ENCODE measurements at places on chromosomes 16 and 17.

DNA sequence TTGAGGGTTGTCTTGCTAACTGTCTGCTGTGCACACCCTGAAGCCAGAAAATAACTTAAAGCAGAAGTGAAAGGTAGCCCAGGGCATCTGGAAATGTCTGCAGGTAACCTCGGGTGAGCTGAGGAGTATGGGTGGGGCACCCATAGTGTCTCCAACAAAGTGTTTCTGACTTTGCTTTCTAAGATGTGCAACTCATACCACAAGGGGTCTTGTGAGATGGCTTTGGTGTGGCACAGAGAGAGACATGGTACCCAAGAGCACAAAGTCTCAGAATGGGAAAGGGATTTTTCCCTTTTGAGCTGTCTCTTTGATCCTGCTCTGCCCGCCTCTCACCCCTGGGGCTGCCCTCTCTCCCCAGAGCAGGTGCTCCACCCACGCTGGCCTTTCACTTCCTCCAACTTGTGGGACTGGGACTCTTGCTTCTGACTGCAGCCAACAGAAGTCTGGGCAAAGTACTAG lies 6.9 kb downstream of the CHD9 start:
- no peak for DNase-seq

- DNase-seq, result no peak
Observed at GRCh38 chr17:56602292-56603130, 9.0 kb downstream of the NOG start.

- no peak for DNase-seq
Observed at GRCh38 chr16:67150047-67150832, 558 bp downstream of the B3GNT9 start.

DNA sequence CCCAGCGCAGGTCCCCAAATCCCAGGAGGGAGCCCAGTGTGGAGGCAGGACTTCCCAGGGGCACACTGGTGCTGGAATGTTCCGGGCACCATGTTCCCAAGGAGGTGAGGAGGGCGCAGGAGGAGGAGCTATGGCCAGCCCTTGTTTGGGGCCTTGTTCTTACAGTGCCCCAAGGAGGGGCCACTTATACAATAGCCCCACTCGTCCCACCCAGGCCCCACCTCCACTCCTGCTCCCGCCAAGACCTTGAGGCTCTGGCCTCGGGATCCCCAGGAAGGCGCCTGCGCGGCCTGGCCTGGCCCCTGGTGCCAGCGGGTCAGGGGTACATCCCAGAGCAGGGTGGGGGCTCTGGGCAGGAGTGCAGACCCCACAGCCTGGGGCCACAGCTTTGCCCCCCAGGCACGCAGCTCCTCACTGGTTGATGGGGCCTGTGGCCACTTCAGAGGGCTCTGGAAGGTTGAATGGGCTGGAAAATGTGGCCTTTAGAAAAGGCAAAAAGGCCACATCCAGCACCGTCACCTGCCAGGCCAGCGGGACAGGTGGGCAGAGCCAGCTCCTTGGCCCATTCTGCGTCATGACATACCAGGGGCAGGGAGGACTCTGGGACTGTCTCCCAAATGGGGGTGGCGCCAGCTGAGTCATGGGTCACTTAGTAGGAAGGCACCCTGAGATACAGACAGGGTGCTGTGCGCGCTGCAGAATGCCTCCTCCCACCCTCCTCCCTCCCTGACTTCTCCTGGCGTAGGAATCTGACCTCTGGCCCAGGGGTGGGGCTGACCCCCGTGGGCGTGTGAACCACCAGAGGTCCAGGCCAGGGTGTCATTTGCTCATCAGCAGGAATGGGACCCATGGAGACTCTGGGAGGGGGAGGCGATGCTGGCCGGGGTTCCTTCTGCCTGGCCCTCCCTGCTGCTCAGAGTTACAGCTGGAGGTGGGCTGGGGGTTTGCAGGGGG lies 32.3 kb upstream of the PVALEF start:
- no peak for DNase-seq

GRCh38 chr16:65545413-65545956 lies 423.6 kb upstream of the CDH11 start:
- no peak for DNase-seq

DNA sequence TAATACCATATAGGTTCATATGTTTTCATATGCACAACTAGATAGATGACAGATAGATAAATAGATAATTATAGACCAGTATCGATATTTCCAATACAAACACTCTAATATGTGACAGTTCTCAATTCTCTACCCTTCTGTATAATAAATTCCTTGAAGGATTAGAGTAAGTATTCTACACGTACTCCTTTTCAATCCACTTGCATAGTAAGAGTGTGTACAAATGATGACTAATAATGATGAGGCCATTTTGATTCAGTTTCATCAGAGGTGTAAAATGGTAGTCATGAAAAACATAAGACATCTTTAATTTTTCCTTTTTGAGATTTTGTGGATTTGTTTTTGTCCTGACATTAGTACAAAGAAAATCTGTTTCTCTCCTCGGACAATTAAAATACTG lies 188.3 kb upstream of the WSB1 start:
- no peak for DNase-seq

- no peak for DNase-seq
Observed at GRCh38 chr16:6827267-6827666, 505.4 kb upstream of the RBFOX1 start.

DNA sequence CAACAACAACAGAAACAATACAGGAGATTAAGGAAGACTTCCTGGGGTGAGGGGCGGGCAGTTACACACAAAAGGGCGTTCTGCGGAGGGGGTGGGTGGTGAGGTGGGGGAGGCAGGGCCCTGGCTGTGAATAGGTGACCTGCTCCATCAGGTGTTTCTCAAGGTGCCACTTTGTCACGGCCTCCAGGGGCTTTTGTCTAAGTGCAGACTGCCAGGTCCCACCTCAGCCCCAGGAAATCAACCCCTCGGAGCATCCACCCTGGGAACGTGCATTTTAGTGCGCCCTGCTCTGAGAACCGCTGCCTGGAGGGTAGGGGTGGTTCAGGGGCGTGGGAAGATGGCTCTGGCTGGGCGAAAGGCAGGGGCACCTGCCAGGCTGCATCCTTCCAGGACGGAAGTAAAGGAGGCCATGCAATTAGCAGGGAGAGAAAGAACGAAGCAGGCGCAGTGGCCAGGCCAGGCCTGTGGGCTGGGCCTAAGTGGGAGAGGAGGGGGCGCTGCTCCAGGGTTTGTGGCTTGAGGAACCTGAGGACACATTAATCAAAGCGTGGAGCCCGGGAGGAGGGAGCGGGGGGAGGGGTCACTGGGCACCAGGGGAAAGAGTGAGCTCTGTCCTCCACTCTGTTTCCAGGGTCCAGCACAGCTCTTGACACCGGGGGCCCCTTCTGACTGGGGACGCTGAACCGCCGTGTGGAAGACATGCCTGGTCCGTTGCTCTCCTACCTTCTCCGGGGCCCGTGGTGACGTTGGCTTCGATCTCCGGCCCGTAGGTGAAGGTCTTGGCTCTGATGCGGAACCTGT lies 49.4 kb upstream of the CDC42EP4 start:
- DNase-seq, result no peak

DNA sequence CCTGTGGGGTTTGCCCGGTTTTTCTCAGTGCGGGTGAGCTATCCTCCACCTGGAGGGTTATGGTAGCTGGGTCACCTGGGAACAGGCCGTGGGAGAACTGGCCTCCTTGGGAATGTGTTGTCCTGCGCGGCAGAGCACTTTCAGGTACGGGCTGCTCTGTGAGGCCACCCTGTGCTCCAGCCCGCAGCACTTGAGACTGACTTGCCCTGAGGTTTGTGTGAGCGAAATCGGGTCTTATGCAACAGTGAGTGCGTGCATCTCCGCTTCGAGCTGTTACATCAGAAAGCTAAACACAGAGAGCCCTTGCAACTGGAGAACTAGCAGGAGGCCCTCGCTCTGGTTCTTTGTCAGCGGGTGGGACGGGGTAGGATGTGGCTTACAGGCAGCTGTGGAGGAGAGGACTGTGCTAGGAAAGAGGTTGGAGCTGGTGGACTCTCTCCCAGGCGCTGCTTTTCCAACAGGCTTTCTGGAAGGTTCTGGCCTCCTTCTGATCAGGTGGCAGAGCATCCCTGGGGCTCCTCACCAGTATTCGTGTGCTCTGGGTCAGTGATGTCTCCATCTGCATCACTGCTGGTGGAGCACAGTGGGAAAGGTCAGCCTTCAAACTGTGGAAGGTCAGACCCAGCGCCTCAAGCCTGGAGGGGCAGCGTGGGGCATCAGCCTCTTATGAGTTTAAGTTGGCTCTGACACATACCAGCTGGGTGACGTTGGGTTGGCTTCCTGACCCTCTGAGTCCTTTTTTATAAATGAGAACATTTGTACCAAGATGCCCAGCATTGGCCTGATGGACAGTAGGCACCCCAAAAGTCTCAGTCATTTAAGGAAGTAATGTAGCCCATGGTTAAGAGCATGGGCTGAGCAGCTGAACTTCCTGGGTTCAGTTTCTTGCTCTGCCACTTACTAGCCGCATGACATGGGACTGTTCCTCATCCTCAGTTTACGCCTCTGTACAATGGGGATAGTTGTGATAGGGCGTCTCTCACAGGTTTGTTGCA lies 76.3 kb downstream of the KSR1 start:
- no peak for DNase-seq

GRCh38 chr16:7731141-7731540 lies 398.5 kb downstream of the RBFOX1 start:
- DNase-seq, result no peak

DNA sequence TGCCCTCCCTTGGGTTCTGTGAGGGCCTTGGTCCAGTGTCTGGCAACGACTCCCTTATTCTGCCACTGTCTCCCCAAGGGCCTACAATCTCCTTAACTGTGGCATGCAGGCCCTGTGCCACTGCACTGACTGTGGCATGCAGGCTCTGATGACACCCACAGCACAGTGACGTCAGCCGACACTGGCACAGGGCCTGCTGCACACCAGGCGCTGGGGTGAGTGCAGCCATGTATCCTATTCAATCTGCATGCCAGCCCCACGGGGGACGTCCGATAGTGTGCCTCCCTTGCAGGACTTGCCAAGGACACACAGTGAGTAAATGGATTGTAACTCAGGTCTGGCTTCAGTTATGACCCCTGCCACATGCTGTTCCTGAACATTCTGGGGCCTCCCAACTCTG lies 39.8 kb upstream of the RASD1 start:
- no peak for DNase-seq

DNA sequence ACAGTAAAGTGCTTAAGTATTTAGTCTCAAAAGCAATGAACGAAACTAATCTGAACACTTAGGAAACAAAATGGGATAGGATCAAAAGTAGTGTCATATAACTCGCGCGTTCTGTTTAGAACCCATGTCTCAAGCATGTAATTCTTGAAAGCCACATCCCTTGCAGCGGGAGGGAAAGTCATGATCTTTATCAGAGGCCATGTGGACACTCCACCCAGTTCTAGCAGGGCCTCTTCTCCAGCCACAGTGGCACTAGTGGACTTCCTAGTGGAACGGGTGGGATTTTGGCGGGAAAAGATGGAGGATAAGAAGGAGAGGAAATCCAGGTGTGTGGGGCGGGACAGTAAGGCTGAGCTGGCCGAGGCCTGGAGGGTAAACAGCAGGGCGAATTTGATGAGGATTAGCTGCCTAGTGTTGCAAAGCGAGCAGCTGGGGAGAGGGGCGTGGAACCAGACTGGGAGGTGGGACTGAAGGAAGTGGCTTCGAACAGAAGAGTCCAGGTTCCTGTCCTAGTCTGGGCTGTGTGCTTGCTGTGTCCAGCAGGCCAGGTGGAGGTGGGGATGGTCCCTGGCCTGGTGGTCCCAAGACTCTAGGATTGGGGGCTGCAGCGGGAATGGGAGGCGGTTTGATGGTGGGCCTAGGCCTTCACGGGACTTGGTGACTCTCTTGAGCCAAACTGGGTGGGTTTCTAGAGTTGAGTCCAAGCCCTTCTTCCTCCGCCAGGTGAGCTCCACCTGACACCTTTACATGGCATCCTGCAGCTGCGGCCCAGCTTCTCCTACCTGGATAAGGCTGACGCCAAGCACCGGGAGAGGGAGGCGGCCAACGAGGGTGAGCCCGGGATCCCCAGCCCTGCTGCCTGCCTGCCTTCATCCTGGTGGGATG lies 15.9 kb downstream of the POLR3E start:
- DNase-seq, result no peak

DNA sequence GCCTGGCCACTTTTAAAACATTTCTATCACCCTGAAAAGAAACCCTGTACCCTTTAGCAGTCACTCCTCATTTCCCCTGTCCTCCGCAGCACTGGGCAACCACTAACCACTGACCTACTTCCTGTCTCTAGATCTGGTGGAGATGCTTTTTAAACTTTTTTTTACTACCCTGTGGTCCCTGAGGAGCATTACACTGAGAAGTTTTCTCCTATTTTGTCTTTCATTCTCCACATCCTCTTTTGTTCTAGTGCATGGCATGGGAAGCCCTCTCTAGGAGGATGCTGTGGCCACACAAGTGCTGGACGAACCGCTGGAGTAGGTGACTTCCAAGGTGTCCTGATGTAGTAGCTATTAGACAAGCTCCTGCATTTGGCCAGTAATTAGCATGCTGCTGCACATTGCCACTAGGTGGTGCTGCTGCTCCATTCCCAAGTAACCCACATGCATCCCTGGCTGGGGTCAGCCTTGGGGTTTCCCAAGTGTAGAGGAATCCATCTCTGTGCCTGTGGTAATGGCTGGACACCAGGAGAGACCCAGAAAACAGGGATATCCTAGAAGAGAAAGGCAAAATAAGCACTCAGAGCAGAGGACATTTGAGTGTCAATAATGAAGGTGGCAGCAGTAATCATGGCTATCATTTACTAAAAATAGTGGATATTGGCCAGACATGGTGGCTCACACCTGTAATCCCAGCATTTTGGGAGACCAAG lies 143.8 kb upstream of the CRHR1 start:
- DNase-seq, result peak; percentile 48

DNA sequence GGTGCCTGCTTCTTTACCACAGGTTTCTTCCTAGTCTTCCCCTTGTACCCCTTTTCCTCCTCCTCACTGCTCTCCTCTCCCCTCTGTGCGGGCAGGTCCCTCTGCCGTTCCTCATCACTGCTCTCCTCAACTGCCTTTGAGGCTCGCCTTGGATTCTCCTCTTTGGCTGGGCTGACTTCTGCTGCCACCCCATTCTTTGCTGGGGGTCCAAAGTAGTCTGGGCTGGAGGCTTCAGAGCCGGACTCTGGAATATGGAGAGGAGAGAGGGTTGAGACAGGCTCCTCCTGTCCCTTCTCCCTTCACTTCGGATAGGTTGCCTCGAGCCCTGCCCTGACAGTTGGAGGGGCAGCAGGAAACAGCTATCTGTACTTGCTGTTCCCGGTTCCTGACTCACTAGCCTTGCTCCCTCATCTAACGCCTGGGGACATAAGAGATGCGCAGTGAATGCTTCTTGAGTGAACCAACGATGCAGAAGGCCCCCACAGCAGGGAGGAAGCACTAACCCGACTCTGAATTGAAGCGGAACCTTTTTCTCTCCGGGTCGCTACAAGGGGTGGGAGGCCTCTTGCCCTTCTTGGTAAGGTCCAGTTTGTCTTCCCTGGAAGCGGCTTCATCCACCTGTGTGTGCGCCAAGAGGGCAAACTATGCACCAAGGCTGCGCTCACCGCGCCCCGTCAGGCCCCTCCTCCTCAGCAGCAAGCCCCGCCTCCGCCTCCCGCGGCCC lies 655 bp downstream of the HIRIP3 start:
- DNase-seq, result no peak

DNA sequence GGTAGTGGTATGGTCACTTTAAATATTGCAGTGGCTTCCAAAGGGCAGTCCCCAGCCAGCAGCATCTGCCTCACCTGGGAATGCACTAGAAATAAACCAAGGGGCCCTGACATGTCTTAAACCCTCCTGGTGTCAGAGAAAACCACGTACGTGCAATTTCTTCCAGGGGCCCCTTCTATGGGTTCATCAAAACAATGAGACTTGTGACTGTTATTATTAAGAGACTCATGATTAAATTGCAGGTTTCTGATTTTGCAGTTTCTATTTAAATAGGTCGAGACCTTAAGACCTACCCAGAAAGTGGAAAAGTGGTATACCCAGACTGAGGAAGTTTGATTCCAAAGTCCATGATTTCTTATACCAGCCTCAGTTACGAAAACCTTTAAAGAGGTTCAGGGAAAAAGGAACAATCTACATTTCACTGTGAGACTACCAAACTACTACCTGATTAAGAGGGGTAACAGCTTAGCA lies 746 bp upstream of the POLG2 start:
- DNase-seq, result no peak
